ENCODE measurements at places on chromosomes 5 and 9. TPM values are rescaled to one million over a fixed set of nuclear protein-coding genes. Genes with fewer than 3 reads are reported as not detected.

GRCh38 chr5:55680353-55680752, 31.8 kb downstream of the SLC38A9 start:
- DNase-seq, result no peak

DNA sequence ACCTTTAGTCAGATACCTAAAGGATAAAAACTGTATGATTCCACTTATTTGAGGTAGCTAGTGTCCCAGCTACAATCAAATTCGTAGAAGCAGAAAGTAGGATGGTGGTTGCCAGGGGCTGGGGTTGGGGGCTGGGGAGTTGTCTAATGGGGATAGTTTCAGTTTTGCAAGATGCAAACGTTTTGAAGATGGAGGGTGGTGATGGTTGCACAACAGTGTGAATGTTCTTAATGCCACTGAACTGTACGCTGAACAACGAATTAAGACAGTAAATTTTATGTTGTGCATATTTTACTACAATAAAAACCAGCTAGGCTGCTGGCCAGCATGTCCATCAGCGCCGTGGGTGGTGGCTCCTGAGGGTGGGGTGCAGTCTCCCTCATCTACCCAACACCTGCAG, 137.8 kb downstream of the GADD45G start:
- DNase-seq, result no peak

The ANKRD31 gene
- 0.07 TPM for polyA plus RNA-seq

GRCh38 chr5:104421431-104421830, 858.8 kb upstream of the NUDT12 start:
- DNase-seq, result no peak

The SPATA31C1 gene
- not detected for polyA plus RNA-seq

The ADAMTS16 gene
- polyA plus RNA-seq, result 0.04 TPM

Measured in BJ (cell line).